NCI-H2171 (cell line): ENCODE measurements at places on chromosomes 11 and 22.

DNA sequence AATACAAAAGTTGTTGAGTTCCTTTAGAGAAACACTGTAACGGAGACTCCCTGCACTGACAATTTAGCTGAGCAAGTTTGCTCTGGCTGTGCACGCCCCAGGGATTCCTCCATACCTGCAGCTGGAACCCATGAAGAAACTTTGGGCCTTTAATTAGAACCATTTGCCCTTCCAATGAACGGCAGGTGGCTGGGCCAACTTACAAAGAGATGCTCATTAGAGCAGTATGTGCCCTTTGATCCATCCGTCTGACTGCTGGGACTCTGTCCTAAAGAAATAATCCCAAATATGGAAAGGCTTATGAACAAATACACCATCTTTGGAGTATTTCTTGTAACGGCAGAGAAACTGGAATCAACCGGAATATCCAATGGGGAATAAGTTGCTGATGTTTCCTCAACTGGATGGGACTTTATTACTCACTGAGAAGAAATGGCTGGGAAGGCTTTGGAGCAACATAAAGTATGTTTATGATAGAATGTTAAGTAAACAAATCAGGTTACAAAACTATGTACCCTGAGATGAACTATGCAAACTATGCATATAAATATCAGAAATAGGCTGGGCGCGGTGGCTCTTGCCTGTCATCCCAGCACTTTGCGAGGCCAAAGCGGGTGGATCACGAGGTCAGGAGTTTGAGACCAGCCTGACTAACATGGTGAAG, 24.4 kb upstream of the FBLN1 start:
- DNase-seq, result no peak

- no peak for DNase-seq
Observed at GRCh38 chr22:46574993-46575910, 37.8 kb upstream of the CELSR1 start.

- DNase-seq, result peak; percentile 28
Observed at GRCh38 chr11:35359321-35360054, 59.9 kb downstream of the SLC1A2 start.

GRCh38 chr11:27280140-27280539, 82.9 kb downstream of the CCDC34 start:
- DNase-seq, result no peak

GRCh38 chr11:18721561-18722292, 4.3 kb downstream of the IGSF22 start:
- DNase-seq, result no peak

DNA sequence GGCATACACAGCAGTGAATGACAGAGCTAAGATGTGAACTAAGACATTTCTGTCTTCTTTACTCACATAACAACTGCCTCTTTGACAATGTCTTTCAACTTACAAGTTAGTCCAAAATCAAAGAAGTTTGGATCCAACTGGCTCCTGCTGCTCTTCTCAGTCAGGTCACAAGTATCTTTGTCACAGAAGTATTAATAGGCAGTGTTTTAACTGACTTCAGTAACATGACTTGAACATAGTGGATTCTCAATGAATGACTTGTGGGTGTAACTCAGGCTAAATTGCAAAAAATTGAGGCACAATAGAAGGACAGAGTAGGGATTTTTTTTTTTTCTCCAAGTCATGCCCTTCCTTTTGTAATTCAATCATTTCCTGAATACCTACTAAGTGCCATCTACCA, 22.6 kb downstream of the DBX1 start:
- no peak for DNase-seq

GRCh38 chr11:61075891-61076290, 26.4 kb upstream of the CD5 start:
- no peak for DNase-seq

GRCh38 chr11:30683176-30683575, 97.0 kb upstream of the MPPED2 start:
- DNase-seq, result no peak
